Stimulated activated naive CD8-positive, alpha-beta T cell treated with anti-CD3 and anti-CD28 coated beads, Interleukin-15, Interleukin-2, amounts not matched to agents 100 U/mL and 50 U/mL, for 24 hours (primary cell): ENCODE measurements at places on chromosomes 16 and 17.

- DNase-seq: no peak
Measured at GRCh38 chr17:33266116-33266515, 27.0 kb downstream of the ASIC2 start.

DNA sequence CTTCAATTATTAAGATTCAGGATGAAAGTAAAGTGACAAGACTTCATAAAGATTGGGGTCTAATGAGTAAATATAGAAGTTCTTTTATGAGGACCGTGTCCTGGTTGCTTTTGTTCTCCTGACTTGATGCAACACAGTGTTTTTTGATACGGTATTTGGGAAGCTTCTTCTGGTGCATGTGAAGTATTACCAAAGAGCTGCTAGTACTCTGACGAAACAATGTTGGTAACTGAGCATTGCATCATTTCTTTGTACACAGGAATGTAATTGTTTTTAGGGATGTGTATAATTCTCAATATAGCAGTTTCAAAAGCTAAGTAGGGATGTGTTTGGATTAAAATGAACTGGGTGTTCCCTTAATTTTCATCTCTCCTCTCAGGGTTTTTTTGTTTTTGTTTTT, 15.9 kb downstream of the KPNB1 start:
- DNase-seq: no peak

GRCh38 chr16:28290859-28291254, 1.5 kb upstream of the SBK1 start:
- DNase-seq: no peak

GRCh38 chr17:6352016-6352415, 82.9 kb downstream of the AIPL1 start:
- DNase-seq: no peak

DNA sequence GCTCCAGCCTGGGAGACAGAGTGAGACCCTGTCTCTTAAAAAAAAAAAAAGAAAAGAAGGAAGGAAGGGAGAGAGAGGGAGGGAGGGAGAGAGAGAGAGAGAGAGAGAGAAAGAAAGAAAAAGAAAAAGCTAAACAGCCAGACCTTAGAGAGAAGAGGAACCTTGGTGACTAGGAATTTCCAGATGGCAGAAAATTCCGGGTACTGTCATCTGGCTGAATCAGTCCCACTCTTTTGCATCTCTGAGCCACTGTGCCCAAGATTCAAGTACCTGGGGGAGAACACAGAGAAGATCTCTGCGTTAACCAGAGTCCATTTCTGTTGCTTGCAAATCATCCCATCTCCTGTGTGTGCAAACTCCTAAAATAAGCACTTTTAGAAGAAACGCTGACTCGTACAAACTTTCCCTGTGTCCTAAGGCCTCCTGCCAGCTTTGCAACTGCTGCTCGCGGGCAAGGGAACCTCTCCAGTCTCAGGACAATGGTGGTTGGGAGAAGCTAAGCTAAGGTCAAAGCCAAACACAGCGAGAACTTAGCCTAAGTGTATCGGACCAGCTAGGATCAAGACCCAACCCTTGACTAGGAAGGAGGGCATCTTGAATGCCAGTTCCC, 18.0 kb downstream of the BMERB1 start:
- DNase-seq: no peak

DNA sequence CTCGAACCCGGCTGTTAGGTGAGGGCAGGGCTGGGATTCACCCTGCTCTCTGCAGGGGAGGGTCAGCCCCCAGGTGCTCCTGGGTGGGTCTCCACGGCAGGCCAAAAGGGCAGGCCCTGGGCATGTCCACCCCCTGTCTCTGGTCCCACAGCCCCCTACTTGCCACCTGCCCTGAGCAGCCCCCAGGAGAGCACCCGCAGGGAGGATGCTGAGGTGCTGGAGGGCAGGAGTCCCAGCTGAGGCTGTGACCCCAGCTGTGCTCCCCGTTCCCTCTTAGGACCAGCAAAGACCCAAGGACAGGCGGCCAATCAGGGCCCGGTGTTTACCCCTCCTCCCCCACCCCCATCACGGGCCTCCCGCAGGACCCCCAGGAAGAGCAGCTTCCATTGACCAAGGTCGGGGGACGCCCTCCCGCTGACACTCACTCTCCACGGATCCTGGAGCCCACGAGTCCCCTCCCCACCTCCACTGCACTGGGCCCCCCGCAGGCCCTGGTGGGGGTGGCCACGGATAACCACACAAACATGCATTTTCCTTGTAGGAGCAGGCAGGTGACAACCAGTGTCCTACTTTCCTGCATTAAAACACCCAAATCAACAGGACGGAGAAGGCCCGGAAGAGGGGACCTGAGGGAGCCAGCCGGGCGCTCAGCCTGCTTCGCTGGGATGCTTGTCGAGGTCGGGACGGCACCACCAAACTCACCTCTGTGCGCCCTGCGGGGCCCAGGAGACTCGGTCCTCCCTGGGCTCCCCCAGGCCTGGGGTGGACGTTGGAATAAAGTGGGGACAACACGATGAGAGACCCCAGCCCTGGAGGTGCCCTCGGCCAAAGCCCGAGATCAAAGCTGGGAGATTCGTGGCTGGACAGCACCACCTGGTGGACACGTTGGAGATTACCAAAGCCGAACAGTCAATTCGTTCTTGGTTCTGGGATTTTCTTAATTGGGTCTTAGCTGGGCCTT, 22.5 kb upstream of the ENPP7 start:
- peak; percentile 67 for DNase-seq

- DNase-seq: no peak
Measured at GRCh38 chr17:3678095-3678820, 9.6 kb downstream of the EMC6 start.
